ENCODE measurements at places on chromosomes 5 and 9.

- no peak for DNase-seq
These were observed 5.6 kb upstream of the NTNG2 start for GRCh38 chr9:132156262-132156661.

DNA sequence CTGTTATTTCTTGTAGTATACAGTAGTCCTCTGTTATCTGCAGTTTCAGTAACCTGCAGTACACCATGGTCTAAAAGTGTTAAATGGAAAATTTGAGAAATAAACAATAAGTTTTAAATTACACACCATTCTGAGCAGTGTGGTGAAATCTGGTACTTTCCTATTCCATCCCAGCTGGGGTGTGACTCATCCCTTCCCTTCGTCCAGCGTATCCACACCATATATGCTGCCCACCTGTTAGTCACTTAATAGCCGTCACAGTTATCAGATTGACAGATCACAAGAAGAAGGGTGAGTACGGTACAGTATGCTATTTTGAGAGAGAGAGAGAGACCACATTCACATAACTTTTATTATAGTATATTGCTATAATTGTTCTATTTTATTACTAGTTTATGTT lies 28.9 kb downstream of the FAM151B start:
- DNase-seq: no peak

DNA sequence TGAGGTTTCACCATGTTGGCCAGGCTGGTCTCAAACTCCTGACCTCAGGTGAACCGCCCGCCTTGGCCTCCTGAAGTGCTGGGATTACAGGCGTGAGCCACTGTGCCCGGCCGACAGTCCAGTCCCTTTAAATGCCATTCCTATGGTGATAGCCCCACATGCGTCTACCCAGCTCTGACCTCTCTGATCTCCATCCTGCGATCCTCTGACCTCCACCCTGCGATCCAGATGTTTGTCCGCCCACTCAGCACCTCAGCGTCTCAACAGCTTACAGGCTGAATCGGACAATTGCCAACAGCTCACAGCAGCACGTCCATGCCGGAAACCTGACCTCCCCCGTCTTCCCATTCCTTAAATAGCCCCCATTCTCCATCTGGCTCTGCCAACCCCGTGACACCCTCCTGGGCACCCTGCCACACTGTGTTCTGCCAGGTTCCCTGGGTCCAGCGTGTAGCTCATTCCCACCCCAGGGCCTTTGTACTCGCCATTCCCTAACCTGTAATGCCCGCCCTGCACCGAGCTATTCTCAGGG lies 44.0 kb upstream of the RNU6ATAC start:
- no peak for DNase-seq

- DNase-seq: no peak
These were observed 51.1 kb upstream of the TBC1D2 start for GRCh38 chr9:98306384-98307145.

DNA sequence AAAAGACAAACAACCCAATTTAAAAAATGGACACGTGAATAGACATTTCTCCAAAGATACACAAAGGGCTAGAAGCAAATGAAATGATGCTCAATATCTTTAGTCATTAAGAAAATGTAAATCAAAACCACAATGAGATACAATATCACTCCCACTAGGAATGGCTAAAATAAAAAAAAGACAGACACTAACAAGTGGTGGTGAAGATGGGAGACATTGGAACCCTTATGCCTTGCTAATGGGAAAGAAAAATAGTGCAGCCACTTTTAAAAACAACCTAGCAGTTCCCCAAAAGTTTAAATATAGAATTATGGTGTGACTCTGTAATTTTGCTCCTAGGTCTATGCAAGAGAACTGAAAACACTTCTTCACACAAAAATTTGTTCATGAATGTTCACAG lies 40.7 kb downstream of the SH3TC2 start:
- no peak for DNase-seq

DNA sequence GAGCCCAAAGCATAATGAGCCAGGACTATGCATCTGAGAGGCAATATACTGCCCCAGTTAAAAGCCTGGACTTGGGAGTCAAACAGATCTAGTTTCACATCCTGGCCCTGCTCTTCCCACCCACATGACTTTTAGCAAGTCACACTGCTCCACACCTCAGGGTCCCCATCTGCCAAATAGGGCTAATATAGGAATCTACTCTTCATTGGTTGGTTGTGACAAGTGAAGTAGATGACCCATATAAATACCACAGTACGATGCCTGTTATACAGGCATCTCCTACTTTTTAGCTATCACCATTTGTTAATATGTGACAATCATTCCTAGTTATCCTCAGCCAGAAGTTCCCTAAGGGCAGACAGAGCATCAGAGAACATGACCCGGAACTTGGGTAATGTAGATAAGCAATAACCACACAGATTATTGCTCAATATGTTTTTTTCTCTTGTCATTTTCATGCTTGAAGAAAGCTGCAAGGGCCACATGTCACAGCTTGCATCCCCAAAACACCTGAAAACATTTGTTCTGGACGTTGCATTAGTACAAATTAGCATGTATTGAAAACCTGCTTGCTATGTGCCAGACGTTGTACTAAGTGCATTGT lies 20.4 kb downstream of the ADAM19 start:
- DNase-seq: no peak

DNA sequence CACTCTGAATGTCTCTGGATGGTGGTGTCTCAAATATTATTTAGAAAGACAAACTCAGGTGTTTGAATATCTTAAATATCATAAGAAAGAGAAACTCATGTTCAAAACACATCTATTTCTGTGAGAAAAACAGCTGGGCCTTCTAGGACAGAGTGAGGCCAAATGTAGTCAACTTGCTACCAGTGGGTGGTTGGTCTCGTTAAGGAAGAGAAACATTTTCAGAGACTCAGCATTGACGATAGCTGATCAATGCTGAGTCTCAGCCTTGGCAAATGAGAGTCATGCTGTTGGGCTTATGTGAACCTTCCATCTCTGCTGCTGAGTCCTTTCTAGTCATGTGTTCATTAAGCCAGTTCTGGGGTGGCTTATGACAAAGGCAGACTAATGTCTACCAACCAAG lies 418.0 kb downstream of the CETN3 start:
- no peak for DNase-seq
